A172 (cell line): ENCODE measurements at places on chromosomes 12 and 14.
A peak's percentile ranks its signal among the peaks of the same experiment; 100 is the strongest.

DNA sequence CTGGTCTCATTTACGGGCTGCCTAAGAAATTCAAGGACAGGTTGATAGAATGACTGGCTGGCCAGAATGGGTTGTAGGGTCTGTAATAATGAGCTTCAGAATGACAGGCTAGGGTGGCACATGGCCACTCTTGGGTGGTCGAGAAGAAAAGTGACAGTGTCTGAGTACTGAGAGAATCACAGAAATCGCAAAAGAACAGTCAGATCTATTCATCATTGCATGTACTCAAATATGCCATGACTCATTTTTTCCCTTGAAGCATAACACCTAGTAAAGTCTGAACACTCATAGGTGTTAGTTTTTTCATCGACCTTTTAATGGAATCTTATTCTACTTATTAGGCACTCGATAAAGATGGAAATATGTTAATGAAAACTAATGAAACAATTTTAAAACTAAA, 37.8 kb upstream of the SEL1L start:
- no peak for DNase-seq

DNA sequence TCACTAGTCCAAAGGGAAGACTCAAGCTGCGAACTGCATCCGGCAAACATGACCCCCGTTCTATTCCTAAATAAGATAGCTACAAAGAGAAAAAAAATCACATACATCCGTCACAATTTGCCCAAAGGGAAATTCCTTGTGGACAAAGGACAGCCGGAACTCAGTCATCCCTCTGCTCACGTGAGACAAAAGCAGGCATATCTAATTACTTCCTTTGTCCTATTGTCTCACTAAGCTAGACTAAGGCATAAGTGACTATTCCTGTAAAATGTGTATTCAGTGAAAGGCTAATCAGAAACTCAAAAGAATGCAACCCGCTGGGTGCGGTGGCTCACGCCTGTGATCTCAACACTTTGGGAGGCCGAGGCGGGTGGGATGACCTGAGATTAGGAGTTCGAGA, 27.2 kb upstream of the NINJ2 start:
- DNase-seq: no peak

GRCh38 chr12:60230056-60230455, 634.2 kb downstream of the SLC16A7 start:
- DNase-seq: no peak

- peak; percentile 31 for DNase-seq
Measured at GRCh38 chr12:89893972-89894706, 185.5 kb upstream of the ATP2B1 start.

- peak; percentile 49 for DNase-seq
Measured at GRCh38 chr12:65891219-65891618, 66.9 kb downstream of the HMGA2 start.

DNA sequence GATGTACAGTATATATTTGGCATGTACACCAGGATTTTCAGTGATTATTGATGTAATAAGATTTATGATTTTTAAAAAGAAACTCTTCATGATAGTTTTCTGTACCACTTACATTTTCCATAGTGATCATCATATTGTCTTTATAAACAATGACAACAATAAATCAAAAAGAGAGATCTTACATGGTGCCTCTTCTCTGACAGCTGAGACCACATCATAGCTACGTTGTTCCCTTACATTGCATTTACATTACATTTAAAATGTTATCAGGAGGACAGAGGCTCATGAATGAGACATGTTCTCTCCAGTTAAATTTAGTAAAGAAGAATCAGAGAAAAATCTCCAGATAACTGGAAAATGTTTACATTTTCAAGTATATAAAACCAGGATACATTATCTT, 112.4 kb downstream of the PRKCH start:
- no peak for DNase-seq
